Body of pancreas (tissue), 4 donors: ENCODE measurements at places on chromosomes 16 and 17. TPM values are rescaled to one million over a fixed set of nuclear protein-coding genes. Genes with fewer than 3 reads are reported as not detected.

DNA sequence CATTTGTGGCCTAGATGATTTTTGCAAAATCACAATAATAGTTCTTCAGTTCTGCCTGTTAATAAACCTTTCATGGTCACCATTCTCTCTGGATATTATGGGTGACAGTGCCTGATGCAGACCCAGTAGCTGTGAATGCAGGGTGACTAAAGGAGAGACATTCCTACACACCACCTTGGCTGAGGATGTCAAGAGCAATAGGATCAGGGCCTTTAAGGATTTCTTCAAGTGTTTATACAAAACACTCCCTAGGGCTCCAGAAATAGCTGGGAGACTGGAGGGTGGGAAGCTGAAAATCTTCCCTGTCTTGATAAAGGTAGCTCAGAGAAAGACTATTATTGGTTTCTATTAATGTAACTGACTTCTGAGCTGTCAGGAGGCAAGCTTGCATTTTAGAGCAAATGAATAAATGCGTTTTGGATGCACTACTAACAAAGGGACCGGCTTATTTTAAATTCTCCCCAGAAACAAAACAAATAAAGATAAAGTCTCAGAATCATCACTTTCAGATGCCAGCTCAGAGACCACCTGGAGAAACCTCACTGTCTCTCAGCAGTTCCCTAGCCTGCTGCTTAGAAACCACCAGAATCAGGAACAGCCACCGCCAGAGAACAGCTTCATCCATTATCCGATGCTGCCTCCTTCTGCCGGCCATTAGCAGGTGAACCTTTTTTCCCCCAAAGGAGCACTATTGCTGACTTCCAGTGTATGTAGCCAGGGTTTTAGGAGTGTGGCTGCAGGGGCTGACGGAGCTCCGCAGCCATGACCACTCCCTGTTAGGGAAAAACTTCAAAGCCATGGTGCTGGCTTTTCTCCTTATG is 171.4 kb upstream of the DYNLRB2 start:
- DNase-seq, result peak; percentile 40

Gene NRN1L
- total RNA-seq, result not detected

DNA sequence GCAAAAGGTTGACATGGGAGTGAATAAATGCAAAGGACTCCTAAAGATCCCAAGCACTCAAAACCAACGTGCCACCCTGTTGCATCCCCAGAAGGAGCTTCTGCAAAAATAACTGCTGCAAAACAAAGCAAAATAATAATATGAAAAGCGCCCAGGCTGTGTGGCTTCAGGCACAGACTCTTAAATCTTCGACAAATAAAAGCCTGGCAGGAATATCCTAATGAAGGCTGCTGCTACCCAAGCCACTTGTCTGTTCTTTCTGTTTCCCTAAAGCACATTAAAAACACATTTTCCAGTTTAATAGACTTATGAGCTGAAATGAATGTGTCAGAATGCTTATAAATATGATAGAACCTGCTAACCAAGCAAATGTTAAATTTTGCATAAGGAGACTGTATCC is 154.0 kb downstream of the SLC39A11 start:
- no peak for DNase-seq

DNA sequence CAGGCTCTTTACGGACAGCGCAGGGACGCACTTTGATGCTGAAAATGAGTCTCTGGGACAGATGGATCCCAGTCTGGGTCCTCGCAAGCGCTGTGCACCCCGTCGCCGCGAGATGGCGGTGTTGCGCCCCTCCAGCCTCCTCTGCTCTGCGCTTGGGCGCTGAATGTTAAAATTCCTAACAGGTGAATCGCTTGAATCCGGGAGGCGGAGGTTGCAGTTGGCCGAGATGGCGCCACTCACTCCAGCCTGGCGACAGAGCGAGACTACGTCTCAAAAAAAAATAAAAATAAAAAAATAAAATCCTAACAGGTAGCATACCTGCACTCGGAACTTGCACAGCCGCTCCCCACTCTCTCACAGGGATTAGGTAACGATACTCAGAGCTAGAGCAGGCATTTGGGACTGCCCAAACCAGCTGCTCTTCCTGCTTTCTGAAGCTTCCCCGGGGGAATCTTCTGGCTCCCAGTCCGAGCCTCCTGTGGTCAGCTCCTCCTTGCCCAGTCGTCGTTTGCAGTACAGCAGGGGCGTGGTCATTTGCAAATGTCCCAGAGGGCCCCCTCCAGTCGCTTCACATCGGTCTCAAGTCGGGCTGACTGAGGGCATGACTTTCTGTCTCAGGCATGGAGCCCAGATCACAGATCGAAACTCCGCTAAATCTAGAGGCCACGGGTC is 26.2 kb upstream of the OSGIN1 start:
- DNase-seq, result peak; percentile 82

Gene CCDC40
- 13.5 TPM for total RNA-seq

GRCh38 chr17:81309859-81310839 is 15.0 kb upstream of the SLC38A10 start:
- no peak for DNase-seq

- DNase-seq, result no peak
Observed at GRCh38 chr17:82929676-82930042, 89.8 kb upstream of the ZNF750 start.

GRCh38 chr17:41635121-41636097 is 11.0 kb upstream of the KRT17 start:
- peak; percentile 48 for DNase-seq

- DNase-seq, result no peak
Observed at GRCh38 chr17:75487351-75488070, 27.8 kb downstream of the CASKIN2 start.

DNA sequence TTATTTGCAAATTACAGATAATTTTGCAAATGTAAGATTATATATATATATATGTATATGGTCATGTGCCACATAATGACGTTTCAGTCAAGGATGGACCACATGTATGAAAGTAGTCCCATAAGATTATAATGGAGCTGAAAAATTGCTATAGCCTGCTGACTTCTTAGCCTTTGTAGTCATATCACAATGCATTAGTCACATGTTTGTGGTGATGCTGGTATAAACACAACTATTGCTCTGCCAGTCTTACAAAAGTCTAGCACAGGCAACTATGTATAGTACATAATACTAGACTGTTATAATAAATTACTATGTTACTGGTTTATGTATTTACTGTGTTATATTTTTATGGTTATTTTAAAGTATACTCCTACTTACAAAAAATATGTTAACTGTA is 444.3 kb downstream of the KCNJ2 start:
- no peak for DNase-seq

Gene KRT17
- 5.9 TPM for total RNA-seq

Gene SOST
- total RNA-seq, result not detected

- DNase-seq, result no peak
Observed at GRCh38 chr17:12509801-12510200, 155.9 kb upstream of the MYOCD start.

DNA sequence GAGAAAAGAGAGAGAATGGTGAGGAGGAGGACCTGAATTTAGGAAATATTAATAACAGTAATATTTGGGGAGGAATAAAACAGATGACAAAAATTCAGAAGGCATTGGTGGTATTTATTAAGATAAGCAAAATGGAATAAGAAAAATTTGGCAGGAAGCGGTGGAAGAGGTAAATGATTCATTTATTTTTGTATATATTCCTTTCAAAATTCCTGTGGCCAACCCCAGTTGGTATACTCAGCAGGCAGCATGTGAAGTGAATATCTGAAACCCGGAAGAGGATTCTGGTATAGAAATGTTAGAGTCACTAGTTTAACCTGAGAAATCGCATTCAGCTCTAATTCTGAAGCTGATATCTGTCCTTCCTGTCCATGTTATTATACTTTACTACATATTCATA is 792.0 kb downstream of the KCNJ2 start:
- DNase-seq, result no peak

DNA sequence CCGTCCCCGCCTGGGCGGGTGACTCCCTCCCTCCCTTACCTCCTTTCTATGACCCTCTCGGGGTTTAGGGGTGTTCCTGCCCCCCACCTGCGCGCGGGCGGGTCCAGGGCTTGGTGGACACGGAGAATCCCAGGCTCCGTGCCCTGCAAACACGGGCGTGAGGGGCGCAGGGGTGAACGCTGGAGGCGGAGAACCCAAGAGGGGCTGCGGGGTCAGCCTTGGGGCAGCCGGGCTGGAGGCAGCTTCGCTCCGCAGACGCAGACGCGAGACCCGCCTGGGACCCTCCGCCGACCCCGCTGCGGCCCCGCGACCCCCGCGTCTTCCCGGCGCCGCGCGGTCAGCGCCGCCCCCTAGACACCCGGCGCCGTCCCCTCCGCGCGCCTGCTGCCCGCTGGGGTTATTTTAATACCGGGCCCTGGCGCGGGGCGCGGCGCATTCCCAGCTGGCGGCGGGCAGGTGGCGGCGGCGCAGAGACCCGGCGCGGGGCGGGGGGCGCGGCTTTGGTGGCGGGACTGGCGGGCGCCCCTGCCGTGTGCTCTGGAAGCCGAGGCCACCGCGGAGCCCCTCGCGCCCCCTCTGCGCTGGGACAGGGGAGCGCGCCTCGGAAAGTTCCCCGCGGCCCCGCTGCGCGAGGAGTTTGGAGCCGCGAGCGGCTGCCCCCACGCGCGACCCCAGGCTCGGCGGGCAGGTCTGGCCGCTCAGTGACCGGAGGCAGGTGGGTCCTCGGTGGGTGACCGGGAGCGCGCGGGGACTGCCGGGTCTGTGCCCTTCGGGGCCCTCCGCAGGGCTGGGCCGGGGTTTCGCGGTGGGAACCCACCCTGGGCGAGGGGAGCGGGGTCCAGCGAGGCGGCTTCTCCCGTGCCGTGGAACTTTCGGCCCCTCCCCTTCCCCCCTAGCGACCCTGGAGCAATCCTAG is at the start of gene UTS2R:
Gene UTS2R (plus strand): TSS at position 433 of the 916 bp plus-strand sequence. CDS start 2,560 bp downstream, outside the sequence.
- peak; percentile 38 for DNase-seq

Gene SOX8
- 2.6 TPM for total RNA-seq

DNA sequence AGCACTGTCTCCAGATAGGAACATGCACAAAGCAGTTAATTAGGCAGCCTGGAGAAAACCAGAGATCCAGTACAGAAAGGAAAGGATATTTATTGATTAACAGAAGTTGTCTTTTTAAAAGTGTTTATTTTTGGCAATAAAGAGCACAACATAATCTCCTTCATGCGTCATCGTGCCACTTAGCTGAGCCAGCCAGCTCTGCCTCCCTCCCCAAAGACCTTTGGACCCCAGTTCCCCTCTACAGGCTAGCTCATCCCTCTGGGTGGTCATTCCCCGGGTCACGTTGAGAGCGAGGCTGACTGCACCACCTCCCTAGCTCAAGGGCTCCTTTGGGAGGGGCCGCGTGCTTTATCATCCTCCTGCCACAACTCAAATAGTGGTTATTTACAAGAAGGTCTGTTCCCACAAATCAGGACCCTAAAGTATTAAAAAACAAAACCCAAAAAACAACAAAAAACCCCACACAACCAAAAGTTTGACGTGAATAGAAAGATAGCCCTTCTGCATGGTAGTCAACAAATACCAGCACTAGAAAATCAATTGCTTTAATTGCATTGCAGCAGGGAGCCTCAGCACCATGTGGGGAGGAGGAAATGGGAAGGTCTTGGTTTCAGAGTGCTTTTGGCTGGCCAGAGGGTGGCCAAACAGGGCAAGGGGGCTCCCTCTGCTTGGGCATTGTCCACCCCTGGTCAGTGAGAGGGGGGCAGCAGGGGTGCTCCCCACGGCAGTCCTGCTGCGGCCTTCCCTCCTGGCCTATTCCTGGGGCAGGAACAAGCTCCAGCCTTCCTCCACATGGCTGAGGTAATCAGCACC is 9.6 kb downstream of the POLR2C start:
- peak; percentile 50 for DNase-seq

GRCh38 chr17:17603178-17603894 is 11.8 kb upstream of the PEMT start:
- DNase-seq, result no peak

DNA sequence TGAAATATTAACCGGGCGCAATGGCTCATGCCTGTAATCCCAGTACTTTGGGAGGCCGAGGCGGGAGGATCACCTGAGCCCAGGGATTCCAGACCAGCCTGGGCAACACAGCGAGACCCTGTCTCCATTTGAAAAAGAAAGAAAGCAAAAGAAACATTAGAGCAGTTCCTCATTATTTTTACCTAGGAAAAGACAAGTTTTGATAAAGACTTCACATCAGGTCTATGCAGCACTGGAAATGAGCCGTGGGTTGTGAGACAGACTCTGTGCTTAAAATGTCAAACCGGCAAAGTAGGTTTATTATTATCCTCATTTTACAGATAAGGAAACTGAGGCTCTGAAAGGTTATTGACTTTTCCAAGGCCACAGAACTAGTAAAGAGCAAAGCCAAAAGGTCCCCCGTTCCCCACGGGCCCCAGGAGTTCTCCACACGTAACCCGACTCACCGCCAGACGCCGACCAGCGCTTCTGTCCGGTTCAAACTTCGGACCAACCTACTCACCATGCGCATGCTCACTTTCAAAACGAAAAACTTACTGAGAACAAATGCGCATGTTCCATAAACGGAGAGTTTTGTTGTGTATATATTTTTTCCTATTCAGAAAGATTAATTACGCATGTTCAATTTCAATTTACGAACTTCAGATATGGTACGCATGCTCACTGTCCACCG is 356 bp downstream of the TUBD1 start:
- no peak for DNase-seq

Gene TBC1D3C
- not detected for total RNA-seq

Gene HSD3B7
- total RNA-seq, result 21.4 TPM

DNA sequence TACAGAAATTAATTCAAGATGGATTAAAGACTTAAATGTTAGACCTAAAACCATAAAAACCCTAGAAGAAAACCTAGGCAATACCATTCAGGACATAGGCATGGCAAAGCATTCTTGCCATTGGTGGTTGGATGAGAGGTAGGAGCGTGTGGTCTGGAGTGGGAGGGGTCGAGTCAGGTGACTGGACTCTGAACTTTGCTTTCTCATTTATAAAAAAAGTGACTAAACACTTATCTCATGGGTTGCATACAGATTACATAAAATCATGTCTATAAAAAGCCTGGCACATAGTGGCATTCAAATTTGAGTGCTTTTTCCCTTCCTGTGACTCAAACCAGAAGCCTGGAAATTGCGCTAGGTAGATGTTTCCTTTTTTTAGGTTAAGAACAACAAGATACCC is 159.7 kb upstream of the SHISA6 start:
- DNase-seq, result no peak

GRCh38 chr17:3657874-3658783 is 10.2 kb downstream of the TAX1BP3 start:
- no peak for DNase-seq

DNA sequence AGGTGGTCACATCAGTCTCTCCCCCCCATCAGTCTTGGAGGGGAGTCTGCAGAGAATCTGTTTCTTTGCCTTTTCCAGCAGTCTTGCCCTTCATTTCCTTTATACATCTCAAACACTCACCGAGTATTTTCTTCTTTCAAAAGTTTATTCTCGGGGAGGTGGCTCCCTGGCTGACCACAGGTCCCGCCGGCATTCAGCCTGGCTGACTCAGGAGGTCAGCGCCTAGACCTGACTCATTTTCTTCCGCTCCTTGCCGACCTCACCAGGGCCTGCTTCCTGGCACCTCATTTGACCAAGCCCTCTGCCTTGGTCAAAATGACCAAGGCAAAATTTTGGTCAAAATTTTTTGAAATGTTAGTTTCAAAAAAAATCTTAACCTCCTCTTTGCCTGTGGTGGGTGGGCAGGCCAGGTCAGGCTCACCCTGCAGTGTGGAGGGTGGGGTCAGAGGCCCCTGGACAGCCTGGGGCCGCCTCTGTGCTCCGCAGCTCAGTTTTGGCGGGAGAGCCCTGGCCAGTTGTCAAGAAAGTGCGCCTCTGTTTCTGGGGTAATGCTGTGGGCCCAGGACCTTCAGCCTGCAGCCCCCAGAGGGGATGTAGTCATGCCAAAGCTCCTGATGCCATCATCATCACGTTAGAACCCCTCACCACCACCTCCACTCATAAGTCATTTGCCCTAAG is 165.6 kb downstream of the SPECC1 start:
- DNase-seq, result no peak
